ENCODE measurements at places on chromosomes 2 and 18.

- peak; percentile 70 for DNase-seq
Observed at GRCh38 chr2:74334931-74335333, 8.3 kb downstream of the SLC4A5 start.

GRCh38 chr2:179612591-179613298 lies 248.7 kb downstream of the ZNF385B start:
- DNase-seq: no peak

GRCh38 chr2:184879671-184880070 lies 281.3 kb downstream of the ZNF804A start:
- DNase-seq: no peak

- peak; percentile 63 for DNase-seq
Observed at GRCh38 chr2:215982465-215982875, 30.9 kb downstream of the MREG start.

GRCh38 chr2:217884985-217885384 lies 117.8 kb downstream of the TNS1 start:
- DNase-seq: no peak

DNA sequence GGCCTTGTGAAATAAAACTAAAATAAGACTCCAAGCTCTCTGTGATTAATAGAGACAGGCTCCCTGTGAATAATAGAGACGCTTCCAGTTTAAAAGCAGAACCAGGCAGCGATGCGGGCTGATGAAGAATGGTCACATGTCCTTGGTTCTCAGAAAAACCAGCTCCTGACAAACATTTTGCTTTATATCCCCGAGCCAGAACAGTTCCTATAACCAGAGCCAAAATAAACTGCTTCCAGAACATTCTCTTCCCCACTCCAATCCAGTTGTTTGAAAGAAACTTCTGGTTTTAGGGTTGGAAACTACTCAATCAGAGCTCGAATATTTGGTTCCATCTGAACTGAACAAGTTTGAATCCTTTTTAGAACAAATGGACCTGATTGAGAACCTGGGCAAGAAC lies 213.7 kb downstream of the TSN start:
- no peak for DNase-seq

- no peak for DNase-seq
Observed at GRCh38 chr2:149018981-149019380, 19.5 kb upstream of the LYPD6B start.

GRCh38 chr2:229855116-229855515 lies 66.7 kb downstream of the TRIP12 start:
- no peak for DNase-seq

DNA sequence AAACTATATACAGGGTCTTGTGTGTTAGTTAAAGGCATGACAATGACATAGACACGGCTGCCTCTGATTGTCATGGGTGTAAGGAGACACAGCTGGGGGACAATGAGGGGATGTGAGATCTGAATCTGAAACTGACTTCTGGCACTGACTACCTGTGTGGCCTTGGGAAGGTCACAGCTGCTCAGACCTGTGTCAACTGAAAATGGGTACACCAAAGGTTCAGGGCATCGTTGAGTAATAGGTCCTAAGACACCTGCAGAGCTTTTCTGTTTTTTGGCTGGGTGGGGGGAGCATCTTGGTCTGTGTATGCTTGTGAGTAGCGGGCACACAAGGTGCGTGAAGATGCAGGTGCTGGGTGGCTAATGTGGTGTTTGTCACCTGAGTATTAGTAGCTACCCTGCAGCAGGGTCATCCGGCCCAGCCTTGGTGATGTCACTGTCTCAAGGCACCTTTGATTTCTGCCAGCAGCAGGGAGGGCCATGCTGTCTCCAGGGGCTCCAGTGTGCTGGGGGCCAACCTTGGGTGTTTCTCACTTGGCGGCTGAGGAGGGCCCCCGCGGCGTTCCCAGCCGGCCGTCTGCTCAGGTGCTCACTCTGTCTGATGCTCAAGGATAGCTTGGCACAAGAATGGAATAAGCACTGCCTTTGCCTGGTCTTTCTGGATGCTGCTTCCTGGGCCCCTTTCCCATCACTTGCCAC lies 53.1 kb upstream of the HS6ST1 start:
- DNase-seq: no peak

GRCh38 chr2:6443061-6443823 lies 422.5 kb downstream of the CMPK2 start:
- no peak for DNase-seq

DNA sequence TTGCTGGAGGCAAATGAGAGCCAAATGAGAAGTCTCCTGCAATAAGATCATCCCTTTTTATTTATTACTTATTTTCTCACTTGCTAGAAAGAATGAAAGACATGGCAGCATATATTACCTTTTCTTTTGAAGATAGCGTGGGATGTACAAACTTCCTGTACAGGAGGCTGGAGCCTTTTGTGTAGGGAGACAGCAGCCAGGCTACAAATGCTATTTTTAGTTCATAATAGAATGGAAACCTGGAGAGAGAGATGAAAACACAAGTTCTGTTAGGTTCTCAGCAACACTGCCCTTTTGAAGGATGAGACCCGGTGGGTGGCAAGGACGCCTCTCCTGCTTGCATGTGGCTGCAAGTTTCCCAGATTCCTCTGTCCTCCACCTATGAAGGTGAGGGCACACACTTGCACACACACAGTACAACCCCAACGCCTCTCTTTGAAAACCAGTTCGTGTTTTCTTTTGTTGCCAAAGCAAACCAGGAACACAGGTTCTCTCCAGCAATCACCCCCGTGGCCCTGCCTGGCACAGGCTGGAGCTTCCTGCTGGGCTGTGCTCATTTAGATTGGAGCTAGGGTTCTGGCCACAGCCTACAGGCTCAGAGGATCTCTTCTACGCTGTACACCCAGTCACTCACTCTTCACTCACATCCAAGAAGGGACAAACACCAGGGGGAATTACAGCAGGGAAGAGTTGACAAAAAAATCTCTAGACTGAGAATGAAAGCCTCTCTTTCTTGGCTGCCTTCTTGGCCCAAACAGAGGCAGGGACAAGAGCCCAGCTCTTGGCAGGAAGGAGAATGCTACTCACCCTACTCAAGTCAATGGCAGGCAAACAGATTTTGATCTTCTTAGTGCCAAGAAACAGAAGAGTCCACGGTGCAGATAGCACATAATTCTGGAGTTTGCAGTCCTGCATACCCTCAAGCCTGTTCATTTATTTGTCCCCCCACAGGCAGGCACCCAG lies 55.6 kb downstream of the MRPL35 start:
- no peak for DNase-seq

DNA sequence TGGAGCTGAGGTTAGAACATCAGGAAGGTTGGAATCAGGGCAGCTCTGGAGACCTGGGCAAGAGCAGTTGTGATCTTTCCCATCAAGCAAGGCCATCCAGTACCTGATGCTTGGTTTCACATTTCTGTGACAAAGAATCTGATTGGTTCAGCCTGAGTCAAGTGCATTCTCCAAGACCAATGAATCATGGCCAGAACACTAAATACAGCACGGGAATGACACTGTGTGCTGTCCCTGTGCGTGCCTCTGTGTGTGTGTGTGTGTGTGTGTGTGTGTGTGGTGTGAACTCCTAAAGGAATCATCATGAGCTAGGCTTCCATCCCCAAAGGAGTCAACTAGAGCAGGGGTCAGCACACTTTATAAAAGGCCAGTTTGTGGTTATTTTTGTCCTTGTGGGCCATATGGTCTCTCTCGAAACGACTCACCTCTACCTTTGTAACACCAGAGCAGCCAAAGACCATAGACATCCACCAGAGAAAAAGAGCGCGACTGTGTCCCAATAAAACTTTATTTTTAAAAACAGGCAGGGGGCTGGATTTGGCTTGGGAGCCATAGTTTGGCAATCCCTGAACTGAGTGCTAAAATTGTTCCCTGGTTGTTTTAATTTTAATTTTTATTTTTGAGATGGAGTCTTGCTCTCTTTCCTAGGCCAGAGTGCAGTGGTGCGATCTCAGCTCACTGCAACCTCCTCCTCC lies 99.7 kb downstream of the INHBB start:
- DNase-seq: peak; percentile 18

- no peak for DNase-seq
Observed at GRCh38 chr2:124911560-124911959, 886.5 kb downstream of the CNTNAP5 start.

GRCh38 chr2:8154936-8155335 lies 526.9 kb upstream of the ID2 start:
- peak; percentile 39 for DNase-seq

- no peak for DNase-seq
Observed at GRCh38 chr2:239459056-239459455, 58.2 kb upstream of the HDAC4 start.

DNA sequence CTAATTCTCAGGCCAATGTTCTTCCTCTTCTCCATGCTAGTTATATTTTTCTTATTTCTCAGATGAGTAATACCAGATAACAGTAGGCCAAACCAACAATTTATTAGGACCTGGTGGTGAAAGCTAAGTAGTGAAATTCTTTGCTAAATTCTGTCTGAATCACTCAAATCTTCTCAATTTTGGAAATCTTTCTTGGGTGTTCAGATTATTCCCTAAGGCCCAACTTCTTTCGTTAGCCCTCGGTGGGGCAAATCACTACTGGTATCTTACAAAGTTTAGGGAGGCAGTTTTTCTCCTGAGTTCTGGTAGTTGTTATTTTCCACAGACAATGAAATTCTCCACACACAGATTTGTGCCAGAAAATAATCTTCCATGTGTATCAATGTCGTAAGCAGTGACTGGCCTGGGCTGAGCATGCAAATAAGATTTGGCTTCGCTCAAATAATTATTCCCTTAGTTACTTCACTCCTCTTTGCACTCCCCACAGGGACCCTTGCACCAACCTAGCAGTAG lies 443.5 kb upstream of the SLC14A2 start:
- DNase-seq: peak; percentile 1

DNA sequence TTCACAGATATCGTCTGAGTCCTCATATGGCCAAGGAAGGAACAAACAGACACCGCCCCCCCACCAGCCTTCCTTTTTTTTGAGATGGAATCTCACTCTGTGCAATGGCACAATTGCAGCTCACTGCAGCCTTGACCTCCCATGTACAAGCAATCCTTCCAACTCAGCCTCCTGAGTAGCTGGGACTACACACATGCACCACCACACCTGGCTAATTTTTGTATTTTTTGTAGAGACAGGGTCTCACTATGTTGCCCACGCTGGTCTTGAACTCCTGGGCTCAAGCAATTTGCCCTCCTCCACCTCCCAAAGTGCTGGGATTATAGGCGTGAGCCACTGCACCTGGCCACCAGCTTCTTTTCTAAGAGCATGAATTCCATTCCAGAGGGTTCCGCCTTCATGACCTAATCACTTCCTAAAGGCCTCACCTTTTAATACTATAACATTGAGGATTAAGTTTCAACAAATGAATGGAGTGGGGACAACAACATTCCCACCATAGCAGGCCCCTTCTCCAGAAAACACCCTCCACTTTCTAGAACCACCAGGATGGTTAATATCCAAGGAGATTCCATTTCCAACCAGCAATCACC lies 2.2 kb upstream of the TMBIM1 start:
- no peak for DNase-seq
